ENCODE measurements at places on chromosomes 11 and 22.
A peak's percentile ranks its signal among the peaks of the same experiment; 100 is the strongest.

DNA sequence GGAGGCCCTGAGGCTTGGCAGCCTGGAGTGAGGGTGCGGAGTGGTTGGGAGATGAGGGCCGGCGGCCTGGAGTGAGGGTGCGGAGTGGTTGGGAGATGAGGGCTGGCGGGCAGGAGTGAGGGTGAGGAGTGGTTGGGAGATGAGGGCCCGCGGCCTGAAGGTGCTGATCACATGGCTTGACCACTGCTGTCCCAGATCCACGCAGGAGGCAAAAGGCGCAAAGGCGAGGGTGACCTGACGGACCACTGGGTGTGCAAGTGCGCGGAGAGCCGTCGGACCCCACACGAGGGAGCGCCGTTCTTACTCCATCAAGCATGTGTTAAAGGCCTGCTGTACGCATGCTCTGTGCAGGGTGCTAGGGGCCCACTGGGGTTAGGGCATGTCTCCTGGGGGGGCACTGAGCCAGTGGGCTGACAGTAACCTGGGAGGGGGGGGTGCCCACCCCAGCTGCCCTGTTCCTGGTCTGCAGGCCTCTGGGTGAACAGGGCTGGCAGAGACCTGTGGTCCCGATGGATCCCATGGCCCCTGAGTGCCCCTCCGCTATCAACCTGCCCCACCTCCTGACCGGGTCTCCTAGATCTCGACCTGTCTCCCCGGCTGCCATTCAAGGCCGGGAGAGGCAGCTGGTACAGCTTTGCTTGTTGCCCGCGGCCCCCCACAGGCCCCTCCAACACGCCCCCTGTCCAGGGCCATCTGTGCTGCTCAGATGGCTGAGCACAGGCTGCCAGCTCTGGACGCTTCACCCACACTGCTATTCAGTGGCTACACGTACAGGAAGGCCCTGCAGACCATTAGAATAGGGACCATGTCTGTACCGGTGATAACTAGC, 21.1 kb downstream of the MRGPRD start:
- DNase-seq: no peak

DNA sequence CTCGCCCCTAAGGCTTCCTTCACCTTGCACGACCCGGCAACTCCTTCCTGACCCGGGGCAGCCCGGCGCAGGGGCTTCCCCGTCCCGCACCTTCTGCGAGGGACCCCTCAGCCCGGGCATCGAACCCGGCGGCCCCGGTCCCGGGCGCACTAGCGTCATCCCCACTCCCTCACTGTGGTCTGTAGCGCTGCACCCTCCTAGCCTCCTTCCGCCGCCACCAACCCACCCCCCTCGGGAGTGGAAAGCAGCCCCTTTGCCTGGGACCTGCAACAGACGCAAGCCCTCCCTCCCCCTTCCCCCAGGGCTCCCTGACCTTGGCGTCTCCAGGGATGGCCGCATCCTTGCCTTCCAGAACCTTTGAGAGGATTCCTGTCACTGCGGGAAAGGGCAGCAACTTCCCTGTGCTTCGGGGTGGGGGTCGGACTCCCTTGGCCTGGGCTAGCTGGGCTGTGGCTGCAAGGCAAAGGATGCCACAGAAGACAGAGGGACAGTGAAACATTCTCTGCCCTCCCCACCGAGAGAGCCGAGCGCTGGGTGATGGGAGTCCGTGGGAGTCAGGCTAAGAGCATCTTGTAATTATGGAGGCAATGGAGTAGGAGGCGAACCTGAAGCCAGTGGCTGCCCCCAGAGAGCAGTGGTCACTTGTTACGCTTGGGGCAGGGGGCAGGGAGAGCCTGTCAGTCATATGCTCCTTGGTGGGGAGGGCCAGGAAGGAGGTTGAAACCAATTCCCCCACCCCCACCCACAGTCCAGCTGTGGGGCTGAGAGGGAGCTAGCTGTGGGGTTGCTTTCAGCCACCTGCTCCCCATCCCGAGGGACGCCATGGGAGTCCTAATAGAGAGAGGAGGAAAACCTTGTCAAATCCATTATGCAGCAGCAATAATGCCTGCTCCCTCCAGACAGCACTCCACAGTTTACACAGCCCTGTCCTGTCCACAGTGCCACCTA, 920 bp downstream of the TMEM132A start:
- DNase-seq: no peak

- no peak for DNase-seq
These were observed 52.4 kb downstream of the ALX4 start for GRCh38 chr11:44257338-44258189.

DNA sequence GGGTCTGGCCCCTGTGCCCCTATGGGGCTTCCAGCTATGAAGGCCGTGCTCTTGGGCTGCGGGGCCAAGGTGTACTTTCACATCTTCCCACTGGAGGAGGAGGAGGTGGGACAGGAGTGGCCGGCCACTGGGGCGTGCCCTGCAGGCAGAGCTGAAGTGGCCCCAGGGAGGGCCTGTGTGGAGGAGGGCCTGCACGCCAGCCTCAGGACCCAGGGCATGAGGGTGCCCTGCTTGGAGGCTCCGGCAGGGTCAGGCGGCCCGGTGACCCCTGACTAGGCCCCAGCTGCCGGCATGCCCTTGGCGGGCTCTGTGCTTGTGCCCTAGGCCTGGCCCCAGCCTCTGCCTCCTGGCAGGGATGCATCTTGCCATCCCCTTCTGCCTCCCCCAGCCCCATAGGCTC, 5.2 kb downstream of the PRR5 start:
- no peak for DNase-seq

DNA sequence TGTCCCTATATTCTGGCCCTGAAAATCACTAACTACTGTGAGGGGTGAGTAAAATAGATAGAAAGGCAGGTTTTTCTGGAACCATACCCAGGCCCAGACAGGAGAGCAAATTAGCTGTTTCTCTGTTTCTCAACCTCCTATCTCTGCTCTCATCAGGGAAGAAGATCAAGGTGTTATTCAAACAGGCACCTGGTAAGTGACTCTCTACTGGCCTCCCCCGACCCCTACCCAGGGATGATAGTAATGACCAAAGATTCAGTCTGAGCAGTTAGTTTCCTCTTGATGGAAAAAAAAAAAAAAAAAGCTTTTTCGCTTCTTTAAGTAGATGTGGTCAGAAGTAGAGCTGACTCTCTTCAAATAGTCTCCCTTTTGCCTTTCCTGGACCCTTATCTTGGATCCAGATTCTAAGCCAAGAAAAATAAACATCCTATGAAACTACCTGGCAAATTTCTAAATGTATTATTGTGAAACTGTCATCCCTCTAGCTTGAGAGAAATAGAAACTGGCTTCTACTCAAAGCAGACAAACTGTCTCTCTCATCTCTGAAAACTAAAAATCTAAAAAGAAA, 9.9 kb downstream of the LRRC4C start:
- no peak for DNase-seq

- no peak for DNase-seq
These were observed 111.0 kb downstream of the RBFOX2 start for GRCh38 chr22:35917651-35918050.

- no peak for DNase-seq
These were observed 101.2 kb upstream of the HSD17B12 start for GRCh38 chr11:43579171-43579918.

- no peak for DNase-seq
These were observed 75.4 kb upstream of the SYT13 start for GRCh38 chr11:45361551-45361950.

GRCh38 chr11:68150037-68150436, 28.8 kb upstream of the CHKA start:
- no peak for DNase-seq

- DNase-seq: no peak
These were observed 22.9 kb downstream of the MMP13 start for GRCh38 chr11:102932678-102933077.

GRCh38 chr22:24436553-24436952, 9.2 kb downstream of the ADORA2A start:
- DNase-seq: no peak

DNA sequence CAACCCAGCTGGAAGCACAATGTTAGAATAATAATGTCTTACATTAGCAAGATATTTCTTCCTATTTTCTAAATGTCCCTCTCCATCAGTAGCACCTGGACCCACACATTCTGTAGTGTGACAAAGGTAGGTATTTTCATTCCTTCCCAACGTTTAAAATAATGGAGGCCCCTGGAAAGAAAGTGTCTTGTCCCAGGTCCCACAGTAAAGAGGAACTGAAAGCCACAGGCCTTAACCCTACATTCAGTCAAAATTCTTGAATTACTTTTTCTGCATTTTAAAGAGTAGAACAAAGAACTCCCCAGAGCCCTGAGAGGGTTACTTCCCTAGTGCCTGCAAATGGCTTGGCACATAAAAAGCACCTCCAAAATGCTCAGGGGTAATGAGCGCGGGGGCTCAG, 26.3 kb downstream of the OPCML start:
- no peak for DNase-seq

- no peak for DNase-seq
These were observed 39.6 kb downstream of the UBASH3B start for GRCh38 chr11:122695076-122695615.

DNA sequence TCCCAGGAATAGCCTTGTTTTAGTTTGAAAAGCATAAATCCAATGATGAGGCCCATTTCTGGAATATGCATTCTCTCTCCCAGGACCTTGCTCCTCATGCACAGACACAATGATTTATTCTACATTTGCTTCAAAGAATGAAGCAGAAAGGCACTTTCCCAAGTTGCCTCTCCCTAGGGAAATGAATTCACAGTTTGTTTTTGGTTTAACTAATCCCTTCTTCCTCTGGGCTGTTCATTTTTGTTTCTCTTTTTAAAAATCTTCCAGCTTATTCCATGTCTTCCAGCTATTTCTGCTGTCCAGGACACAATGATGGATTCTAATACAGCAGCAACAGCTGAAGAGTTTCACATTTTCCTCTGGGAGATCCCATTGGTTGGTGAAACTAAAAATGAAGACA, 1529.2 kb upstream of the TENM4 start:
- DNase-seq: no peak

- no peak for DNase-seq
These were observed 36.8 kb downstream of the TBX1 start for GRCh38 chr22:19797086-19798002.

DNA sequence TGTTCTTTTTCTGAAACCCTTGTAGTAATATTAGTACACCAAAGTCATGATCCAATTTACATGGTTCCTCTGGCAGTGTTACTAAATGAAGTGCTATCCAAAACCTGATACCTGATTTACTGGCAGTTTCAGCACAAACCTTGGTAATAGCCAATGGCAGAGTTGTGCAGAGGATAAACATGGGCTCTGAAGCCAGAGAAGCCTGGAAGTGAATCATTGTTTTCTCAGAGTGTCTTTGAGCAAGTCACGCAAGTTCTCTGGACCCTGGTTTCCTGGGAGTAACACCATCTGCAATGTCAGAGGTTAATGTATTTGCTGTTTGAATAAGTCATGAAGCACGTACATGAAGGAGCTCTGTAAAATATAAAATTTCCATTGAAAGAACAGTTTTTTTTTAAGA, 222.3 kb upstream of the NARS2 start:
- DNase-seq: no peak

- DNase-seq: no peak
These were observed 1.8 kb downstream of the SCUBE2 start for GRCh38 chr11:9089636-9090035.

GRCh38 chr11:30586251-30587144, at the start of gene MPPED2:
Gene MPPED2, minus strand, starts transcription at chr11:30586353. Its CDS starts 5,980 bp downstream, at chr11:30580373.
- no peak for DNase-seq

GRCh38 chr11:18012122-18012905, 533 bp downstream of the SERGEF start:
- peak; percentile 25 for DNase-seq

DNA sequence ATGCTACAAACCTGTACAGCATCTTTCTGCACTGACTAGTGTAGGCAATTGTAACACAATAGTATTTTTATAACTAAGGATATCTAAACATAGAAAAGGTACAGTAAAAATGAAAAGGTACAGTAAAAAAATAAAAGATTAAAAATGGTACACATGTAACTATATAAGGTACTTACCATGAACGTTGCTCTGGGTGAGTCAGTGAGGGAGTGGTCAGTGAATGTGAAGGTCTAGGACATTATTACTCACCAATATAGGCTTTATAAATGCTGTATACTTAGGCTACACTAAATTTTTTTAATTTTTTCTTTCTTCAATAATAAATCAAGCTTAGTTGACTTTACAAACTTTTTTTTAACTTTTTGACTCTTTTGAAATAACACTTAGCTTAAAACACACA, 59.9 kb downstream of the EIF3M start:
- DNase-seq: no peak

- DNase-seq: no peak
These were observed 328.2 kb downstream of the TTC28 start for GRCh38 chr22:28351476-28351875.

DNA sequence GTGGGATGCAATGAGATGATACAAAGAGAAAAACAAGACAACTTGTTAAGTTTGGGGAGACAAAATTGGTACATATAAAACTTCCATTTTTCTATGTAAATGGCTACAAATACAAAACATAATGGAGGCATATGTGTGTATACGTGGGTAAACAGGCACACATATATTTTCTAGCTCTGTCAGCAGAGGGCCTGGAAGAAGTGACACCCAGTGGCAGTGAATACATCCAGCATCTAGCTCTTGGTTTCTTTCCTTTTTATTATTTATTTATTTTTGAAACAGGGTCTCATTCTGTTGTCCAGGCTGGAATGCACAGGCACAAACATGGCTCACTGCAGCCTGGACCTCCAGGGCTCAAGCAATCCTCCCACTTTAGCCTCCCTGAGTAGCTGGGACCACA, 5.0 kb upstream of the RASL10A start:
- no peak for DNase-seq

DNA sequence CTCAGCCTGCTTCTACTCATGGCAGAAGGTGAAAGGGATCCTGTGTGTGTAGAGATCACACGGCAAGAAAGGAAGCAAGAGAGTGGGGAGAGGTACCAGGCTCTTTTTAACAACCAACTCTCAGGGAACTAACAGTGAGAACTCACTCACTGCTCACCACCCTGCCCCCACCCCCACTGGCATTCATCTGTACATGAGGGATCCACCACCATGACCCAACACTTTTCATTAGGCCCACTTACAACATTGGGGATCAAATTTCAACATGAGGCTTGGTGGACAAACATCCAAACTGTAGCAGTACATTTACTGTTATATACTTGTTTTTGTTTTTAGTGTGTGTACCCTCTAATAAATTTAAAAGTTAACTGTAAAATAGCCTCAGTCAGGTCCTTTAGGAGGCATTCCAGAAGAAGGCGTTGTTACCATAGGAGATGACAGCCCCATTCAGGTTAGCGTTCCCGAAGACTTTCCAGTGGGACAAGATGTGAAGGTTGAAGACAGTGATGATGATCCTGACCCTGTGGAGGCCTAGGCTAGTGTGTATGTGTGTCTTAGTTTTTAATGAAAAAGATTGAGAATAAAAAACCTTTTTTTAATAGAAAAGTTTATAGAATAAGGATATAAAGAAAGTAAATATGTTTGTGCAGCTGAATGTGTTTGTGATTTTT, 11.3 kb downstream of the CUL5 start:
- no peak for DNase-seq

- no peak for DNase-seq
These were observed 16.6 kb downstream of the PAK1 start for GRCh38 chr11:77457340-77457739.

GRCh38 chr22:46500201-46500600, 37.2 kb downstream of the CELSR1 start:
- no peak for DNase-seq

DNA sequence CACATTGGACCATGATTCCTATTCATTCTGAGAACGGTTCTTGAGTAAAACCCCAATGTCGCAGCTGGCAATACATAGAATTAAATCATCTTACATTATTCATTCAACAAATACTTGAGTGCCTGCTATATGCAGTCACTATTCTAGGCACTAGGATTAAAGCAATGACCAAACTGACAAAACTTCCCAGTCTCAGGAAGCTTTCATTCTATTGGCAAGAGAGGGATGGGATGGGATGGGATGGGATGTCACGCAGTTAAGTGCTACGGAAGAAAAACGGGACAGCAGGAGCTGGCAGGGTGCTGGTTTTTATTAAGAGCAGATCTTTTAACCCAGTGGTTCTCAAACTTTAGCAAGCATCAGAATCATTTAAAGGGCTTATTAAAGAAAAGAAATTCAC, 2.9 kb downstream of the PAK1 start:
- DNase-seq: no peak
